Jurkat, Clone E6-1 (cell line): ENCODE measurements at places on chromosomes 2 and 18.
A peak's percentile ranks its signal among the peaks of the same experiment; 100 is the strongest.

- DNase-seq = peak; percentile 63
Observed at GRCh38 chr2:233419602-233420391, 65.5 kb downstream of the DGKD start.

- no peak for DNase-seq
Observed at GRCh38 chr2:146265656-146266055, 1579.2 kb upstream of the ACVR2A start.

DNA sequence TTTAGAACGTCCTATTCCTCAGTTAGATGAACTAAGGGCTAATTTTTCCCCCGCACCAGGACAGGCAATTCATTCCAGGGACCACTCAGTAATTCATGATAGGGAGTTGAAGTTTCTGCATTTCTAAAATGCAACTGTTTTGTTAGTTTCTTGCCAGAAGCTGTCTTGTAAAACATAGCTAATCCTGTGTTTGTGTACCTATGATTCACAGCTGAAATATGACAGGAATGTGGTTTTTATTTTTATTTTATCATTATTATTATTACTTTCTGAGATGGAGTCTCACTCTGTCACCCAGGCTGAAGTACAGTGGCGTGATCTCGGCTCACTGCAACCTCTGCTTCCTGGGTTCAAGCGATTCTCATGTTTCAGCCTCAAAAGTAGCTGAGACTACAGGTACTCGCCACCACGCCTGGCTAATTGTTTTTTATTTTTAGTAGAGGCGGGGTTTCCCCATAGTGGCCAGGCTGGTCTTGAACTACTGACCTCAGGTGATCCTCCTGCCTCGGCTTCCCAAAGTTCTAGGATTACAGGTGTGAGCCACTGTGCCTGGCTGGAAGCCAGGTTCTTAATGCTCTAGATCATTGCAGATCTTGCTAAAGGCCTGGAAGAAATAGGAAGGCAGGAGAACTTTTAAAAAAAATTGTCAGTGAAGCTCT is 154.8 kb upstream of the FHL2 start:
- DNase-seq = no peak

GRCh38 chr2:107025869-107026380 is 140.0 kb upstream of the ST6GAL2 start:
- no peak for DNase-seq

- DNase-seq = no peak
Observed at GRCh38 chr2:217353591-217353990, 493.7 kb upstream of the TNP1 start.

GRCh38 chr2:167787021-167787420 is 460.4 kb downstream of the STK39 start:
- DNase-seq = no peak

GRCh38 chr18:22241921-22242361 is 72.6 kb downstream of the GATA6 start:
- DNase-seq = no peak

DNA sequence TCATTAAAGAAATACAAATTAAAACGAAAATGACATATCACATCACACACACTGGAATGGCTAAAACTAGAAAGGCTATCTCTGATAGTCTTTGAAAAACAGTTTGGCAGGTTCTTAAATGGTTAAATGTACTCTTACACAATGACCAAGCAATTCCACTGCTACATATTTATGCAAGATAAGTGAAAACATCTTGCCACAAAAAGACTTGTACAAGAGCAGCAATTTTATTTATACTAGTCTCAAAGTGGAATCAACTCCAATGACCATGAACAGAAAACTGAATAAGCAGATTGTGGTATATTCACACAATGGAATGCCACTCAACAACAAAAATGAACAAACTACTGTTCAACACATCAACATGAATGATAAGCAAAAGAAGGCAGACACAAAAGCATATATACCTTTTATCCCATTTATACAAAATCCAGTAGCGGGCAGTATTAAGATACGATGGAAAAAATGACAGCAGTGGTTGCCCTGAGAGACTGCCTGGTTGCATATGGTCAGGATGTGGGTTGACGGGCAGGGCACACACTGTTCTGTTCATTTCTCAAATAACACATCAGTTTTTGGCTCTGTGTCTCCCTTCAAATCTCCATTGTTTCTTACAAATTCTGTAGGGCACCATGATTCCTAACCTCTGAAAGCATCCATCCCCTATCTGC is 25.4 kb downstream of the SP100 start:
- peak; percentile 70 for DNase-seq

DNA sequence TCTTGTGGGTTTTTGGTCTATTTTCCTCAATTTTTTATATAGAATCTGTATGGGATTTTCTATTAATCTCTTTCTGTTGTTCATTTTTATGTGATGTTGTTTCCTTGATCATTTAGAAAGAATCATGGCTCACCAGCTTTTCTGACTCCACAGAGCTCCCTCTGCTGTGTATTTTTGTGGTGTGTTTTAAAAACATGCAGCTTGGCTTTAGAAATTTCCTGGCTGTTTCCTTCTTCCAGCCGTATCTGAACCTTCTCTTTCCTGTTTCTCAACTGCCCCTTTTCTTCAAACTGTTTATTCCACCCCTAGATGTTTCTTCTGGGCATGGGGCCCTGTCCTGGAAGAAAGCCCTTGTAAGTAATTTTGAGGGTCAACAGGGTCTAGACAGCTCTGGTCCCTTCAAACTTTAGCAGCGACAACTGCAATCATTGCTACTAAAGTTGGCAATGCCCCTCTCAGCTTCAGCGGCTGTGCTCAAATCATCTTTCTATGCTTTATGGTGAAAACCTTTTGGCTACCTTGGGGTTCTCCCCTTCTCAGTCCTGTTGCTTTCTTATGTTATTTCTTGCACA is 17.6 kb upstream of the COPS8 start:
- no peak for DNase-seq

GRCh38 chr2:98479959-98480524 is 35.4 kb downstream of the INPP4A start:
- DNase-seq = no peak
